ENCODE measurements at places on chromosomes 7 and 10. TPM values are rescaled to one million over a fixed set of nuclear protein-coding genes. Genes with fewer than 3 reads are reported as not detected.

ASB15 gene
- total RNA-seq: not detected

TRRAP gene
- 23.3 TPM for total RNA-seq

CALHM1 gene
- total RNA-seq: not detected

MRLN gene
- total RNA-seq: not detected

MDH2 gene
- total RNA-seq: 58.9 TPM

MSMB gene
- total RNA-seq: not detected

TEX47 gene
- not detected for total RNA-seq

RBP3 gene
- total RNA-seq: not detected

MALRD1 gene
- not detected for total RNA-seq

RBM20 gene
- 0.33 TPM for total RNA-seq

PLXNA4 gene
- total RNA-seq: under 0.01 TPM

SAP25 gene
- total RNA-seq: not detected

CPXM2 gene
- 0.31 TPM for total RNA-seq

KLF14 gene
- total RNA-seq: under 0.01 TPM

UPK3BL2 gene
- total RNA-seq: 2.3 TPM

ACHE gene
- total RNA-seq: not detected

NODAL gene
- total RNA-seq: not detected

STARD3NL gene
- total RNA-seq: 60.9 TPM

LIPN gene
- not detected for total RNA-seq

Measured in melanocyte of skin (primary cell).